ENCODE measurements at places on chromosomes 4 and X. TPM values are rescaled to one million over a fixed set of nuclear protein-coding genes. Genes with fewer than 3 reads are reported as not detected.

The IBSP gene
- polyA plus RNA-seq: not detected

The PCSK1N gene
- polyA plus RNA-seq: not detected

The MFAP3L gene
- 0.08 TPM for polyA plus RNA-seq

DNA sequence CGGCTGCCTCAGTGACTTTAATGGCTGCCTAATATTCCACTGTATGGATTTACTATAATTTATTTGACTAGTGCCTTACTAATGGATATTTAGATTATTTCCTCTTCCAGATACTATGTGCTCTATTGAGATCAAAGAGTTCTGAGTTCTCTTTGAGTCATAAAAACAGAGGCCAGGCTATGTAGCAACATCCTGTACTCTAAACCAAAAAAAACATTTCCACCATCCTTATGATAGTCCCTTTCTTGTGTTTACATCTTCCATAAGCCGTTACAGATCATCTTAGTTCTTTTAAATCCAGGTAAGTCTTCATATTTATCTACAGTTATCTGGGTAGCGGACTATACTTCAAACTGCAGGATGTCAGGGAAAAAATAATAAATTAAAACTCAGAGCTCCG is 56.6 kb upstream of the TMEM184C start:
- DNase-seq: no peak

DNA sequence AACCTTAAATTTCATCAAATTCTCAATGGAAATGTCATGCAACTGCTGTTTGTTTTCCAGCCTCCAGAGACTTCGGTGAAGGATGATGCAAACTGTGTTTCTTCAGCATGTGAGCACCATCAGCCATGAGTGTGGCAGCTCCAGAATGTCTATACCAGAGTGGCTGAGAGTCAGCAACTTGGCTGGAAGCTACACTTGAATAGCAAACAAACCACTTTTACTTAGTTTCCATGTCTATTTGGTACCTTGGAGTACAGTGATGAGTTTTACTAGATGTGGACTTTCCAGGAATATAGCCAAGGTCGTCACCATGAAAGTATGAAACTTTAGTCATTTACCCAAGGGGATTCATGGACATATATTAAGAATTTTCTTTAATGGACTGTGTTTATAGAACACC is 4.3 kb upstream of the IL21 start:
- DNase-seq: no peak

GRCh38 chr4:4247696-4248028 is 361 bp downstream of the TMEM128 start:
- no peak for DNase-seq

GRCh38 chr4:151408630-151409469 is at the start of gene FHIP1A:
Gene FHIP1A, plus strand, starts transcription at chr4:151409176. Its CDS starts 157,084 bp downstream, at chr4:151566260.
- peak; percentile 77 for DNase-seq

GRCh38 chr4:80196259-80196921 is 913 bp upstream of the PRDM8 start:
- DNase-seq: no peak

DNA sequence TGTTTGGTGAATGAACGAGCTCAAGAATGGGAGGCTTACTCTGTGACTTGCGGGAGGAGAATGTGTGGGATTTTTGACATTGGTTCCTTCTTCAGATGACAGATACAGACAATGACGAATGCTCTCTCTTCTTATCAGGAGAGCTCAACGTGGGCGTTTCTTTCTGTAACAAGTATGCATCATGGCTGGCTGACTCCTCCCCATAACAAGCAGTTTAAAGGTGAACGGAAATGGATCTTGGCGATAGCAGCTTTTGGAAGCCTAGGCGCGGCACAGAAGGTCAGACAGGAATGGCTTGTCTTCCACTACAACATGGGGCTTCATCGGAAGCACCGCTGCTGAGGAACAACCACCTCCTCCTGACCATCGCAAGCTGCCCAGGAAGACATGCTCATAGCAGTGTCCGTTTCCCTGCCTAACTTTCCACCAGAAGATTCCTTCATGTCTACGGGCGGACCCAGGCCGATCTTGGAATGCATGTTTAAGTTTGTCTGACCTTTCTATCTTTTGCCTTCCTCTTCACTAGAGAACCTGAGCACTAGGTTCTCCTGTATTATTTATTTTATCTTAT is 18.3 kb upstream of the ACSL1 start:
- DNase-seq: no peak

DNA sequence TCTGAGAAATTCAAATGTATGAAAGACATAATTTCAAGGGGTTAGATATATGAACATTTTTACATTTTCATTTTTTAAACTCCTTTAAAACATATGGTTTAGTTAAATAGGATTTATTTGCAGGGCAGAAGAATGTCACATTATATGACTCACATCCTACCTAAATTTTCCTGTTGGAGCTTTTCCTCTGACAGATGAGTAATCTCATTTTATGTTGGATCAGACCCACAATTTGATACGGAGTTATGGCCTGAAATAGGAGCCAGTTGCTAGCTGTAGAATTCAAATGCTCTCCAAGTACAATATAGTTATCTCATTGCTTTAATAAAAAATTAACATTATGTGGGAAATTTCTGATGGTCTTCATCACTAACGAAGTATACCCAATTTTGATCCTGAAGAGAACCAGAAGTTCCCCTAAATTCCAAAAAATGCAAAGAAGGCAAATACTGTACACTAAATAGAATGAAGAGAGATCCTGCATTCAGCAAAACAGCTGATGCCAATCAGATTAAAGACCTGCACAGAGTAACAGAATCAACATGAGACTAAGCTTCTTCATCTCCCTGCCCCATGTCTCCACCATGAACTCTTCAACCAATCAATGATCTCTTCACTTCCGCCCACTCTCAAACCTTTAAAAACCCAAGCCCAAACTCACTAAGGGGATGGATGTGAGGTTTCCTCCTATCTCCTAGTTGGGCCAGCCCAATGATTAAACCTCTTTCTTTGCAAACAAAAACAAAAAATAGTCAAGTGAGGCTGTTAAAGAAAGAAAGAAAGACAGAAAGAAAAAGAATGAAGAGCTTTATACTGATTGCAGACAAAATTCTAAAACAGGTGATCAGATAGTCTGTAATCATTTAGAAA is 10.9 kb upstream of the EXOSC9 start:
- peak; percentile 84 for DNase-seq

- DNase-seq: peak; percentile 51
Measured at GRCh38 chr4:133320576-133321170, 171.6 kb downstream of the PCDH10 start.

DNA sequence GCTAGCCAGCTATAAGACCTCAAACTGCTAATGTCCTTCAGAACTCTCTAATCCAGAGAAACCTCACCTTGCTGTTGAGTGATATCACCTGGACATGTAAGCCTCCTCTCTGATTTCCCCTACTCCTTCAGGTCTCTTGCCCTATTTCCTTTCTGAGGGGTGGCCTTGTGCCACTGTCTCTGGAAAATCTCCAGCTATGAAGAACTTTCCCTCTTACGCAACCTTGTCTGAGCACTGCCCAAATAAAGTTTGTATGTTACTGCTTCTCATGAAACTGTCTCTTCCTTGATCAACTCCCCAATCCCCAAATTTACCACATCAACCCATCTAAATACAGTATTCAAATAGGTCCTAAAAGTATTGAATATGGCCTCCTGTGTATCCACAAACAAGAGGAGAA is 53.5 kb upstream of the VEGFD start:
- no peak for DNase-seq

GRCh38 chr4:7252510-7253340 is 60.4 kb downstream of the SORCS2 start:
- no peak for DNase-seq

GRCh38 chr4:94228493-94229216 is 21.0 kb downstream of the SMARCAD1 start:
- no peak for DNase-seq
